ENCODE measurements at places on chromosomes 6 and 20.

DNA sequence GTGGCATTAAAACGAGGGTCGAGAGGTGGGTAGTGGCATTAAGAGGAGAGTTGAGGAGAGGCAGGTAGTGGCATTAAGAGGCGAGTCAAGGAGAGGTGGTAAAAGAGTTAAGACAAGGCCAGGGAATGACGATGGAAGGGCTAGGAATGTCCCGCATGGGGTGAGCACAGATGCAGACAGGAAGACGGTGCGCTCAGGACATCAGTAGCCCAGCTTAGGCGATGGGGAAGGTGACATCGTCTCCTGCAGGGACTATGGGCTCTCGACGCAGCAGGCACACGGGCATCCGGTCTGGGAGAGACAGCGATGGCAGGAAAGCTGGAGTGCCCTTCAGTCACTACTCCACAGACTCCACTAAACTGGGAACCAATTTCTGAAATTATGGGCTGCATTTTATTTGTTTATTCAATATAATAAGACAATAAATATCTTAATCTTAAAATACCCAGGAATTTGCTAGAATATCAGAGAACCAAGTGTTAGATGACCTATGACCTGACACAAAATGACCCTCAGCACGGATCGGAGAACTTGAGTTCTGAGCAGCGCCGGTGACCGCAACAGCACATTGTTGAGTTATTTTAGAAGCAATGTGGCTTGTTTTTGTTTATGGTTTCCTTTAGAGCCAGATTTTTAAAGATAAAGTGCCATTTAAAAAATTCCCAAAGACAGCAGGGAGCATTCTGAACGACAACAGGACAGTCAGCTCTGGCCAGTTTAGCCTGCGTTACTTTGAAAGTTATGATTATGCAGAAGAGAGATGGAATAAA is 177.7 kb downstream of the SMOC2 start:
- DNase-seq: no peak

- no peak for DNase-seq
These were observed 214.4 kb upstream of the PRND start for GRCh38 chr20:4507288-4507719.

DNA sequence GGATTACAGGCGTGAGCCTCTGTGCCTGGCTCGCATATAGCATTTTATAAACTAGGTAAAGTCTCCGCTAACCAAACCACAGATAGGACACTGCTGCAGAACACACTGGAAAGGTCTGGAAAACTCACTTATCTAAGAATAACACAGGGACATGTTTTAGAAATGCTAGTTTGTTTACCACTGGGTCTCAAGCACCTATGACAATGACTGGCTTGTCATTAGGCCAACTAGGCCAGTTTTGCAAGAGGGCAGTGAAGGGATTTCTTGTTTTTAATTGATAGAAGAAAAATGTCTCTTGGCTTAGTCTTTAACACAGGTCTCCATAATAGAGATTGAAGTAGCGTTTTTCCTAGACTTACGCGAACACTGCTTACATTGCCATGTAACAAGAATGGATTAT is 201.4 kb downstream of the TMEM242 start:
- no peak for DNase-seq

DNA sequence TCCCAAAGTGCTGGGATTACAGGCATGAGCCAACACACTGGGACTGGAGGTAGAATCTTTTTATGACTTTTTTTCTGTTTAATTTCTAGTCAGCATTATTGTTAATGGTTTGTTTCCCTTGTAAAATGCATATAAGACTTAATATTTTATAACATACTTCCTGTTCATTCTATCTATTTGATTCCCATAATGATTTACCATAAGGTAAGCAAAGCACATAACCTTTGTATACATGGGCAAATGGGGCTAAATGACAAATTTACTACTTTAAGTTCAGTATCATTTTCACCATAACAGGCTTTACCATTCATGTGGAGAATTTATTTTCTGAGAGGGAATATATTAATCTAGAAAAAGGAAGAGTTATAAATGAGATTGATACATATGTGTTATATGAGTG is 24.3 kb downstream of the VTA1 start:
- DNase-seq: no peak

GRCh38 chr6:18327626-18328025 is 59.5 kb upstream of the RNF144B start:
- no peak for DNase-seq

DNA sequence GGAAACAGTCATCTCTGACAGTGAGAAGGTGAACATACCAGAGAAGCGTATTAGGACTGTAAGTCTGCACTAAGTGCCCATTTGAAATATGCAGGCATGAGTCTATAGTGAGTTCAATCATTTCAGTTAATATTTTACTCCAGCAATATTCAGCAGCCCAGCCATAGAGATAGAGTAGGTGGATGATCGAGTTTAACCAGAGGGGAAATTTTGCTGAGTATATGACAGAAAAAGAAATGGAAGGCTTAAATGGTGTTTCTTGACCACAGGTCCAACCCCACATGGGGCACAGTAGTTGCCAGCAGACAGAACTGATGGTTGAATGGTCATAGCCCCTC is 39.8 kb downstream of the KIF6 start:
- DNase-seq: no peak

DNA sequence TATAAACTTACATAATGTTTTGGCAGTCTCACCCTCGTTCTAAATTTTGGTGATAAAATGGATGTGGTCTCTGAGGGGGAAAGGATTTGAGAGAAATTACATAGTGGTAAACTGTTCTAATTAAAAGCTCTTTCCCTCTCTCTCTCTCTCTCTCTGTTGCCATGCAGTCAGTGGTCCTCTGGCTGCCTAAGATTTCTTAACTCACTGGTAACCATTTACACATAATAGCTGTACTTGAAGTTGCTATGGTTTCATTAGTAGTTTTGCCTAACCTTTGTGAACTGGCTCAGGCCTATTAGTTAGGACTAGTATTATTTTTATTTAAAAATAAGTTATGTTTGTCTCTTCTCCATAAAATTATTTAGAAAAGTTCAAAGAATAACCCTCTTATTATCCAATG is 42.0 kb downstream of the MAPK14 start:
- no peak for DNase-seq

DNA sequence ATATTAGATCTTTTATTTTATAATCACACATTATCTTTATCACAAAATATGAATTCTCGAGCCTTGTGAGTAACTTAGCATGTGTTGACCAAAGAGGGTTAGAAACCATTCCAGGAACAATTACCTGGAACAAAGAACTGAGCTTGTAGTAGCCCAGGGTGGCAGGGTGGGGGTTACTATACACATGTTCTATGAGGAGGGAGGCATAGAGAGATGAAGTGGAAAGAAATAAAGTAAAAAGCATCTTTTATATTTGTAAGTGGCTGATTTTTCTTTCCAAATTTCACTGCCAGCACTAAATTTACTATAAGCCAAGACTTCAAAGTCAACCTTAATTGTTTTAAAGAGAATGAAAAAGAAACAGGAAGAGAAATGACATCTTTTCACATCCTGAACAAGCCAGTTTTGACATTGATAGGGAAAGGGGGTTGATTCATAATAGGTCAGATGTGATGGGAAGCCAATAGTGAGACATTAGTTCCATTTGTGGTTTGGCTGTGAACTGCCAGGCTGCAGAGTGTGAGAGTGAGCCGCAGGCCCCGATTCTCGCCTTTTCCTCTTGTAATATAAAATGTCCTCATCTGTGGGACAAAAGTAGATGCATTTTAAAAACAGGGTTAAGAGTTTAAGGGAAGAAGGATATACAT is 52.7 kb upstream of the MYB start:
- no peak for DNase-seq

- no peak for DNase-seq
These were observed 607.4 kb upstream of the JAG1 start for GRCh38 chr20:11281240-11281639.

GRCh38 chr6:168349718-168350210 is 30.2 kb upstream of the DACT2 start:
- no peak for DNase-seq

DNA sequence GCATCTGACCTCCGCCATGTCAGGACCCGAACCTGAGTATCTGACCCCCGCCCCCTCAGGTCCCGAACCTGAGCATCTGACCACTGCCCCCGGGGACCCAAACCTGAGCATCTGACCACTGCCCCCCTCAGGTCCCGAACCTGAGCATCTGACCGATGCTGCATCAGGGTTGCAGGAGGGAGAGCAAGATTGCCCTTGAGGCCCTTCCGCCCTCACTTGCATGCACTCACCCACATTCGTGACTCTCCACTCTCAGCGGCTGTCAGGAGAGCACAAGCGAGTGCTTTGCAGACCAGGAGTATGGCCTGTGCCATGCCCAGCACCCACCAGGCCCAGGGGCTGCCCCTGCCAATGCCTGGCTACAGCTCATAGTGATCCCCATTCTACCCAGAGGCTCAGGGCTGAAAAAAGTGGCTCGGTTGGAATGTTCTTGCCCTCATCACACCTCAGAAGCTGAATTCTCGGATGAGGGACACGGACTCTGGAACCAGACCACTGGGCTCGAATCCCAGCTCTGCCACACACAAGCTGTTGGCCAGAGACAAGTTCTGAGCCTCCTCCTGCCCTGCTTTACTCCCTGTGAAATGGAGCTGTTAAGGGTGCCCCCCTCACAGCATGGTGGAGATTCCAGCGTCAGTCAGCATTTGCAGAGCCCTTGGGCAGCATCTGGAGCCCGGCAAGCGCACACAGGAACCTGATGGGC is 82.1 kb downstream of the DLL1 start:
- DNase-seq: no peak

DNA sequence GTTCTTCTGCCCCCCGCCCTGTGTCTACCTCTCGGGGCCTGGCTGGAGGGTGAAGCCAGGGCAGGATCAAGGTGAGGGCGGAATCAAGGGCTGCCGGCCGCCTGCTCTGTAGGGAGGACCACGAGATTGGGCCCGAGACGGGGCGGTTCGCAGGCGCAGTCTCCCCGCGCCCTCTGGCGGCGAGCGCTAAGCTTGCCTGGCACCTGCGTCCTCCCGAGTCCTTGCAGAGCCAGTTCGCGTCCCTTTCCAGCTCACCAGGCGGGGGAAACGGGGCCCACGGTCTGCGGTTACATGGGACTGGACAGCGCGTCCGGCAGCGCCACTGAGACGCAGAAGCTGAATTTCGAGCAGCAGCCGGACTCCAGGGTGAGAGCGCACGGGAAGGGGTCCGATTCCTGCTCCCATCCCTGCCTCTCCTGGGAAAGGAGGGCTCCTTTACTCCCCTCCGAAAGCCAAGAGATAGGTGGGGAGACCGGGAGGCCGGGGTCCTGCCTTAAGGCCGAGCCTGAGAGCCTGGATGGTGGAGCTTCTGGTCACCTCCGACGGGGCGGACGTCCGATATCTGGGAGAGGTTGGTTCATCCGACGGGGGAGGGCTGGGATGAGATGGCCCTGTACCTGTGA is 3.6 kb upstream of the MATN4 start:
- peak; percentile 74 for DNase-seq

- DNase-seq: no peak
These were observed 198.4 kb upstream of the TENT5A start for GRCh38 chr6:81950877-81951276.

DNA sequence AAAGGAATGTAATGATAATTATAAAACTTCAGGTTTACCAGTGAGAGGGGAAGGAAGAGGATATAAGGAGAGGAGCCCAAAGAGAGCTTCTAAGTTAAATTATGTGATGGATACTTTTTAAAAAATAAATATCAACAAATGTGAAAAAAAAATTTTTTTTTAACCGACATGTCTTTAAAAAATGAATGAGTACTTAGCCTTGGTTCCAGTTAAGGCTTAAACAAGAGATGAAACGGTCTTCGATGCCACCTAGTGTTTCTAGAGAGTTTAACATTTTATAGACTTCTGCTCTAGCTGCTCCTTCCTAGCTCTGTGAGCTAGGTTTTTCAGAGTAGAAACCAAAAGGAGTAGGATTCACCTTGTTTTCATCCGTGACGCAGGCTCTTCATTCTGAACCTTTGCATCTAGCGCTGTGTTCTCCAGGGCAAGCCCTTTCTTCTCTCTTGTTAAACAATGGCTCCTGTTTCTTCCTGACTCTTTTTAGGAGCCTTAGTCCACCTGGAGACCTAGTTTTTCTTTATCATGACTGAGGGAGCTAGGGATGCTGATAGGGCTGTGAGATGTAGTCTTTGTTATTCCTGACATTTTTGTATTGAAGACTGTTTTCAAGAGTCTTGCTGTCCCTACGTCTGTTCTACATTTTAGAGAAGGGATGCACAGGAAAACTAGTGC is 42.4 kb upstream of the GNRH2 start:
- peak; percentile 61 for DNase-seq

Data from SW480 (cell line).